Endothelial cell of umbilical vein (primary cell): ENCODE measurements at places on chromosomes 2 and 18. TPM values are rescaled to one million over a fixed set of nuclear protein-coding genes. Genes with fewer than 3 reads are reported as not detected.
A peak's percentile ranks its signal among the peaks of the same experiment; 100 is the strongest.

The DSC2 gene
- not detected in 2 replicates for total RNA-seq

The SP5 gene
- total RNA-seq = not detected in 2 replicates

The SLC14A1 gene
- total RNA-seq = not detected in 2 replicates

The ITGB6 gene
- total RNA-seq = not detected in 2 replicates

The XDH gene
- total RNA-seq = not detected in 2 replicates

The G6PC2 gene
- not detected in 2 replicates for total RNA-seq

GRCh38 chr2:84496386-84496785 is 19.9 kb upstream of the DNAH6 start:
- no peaks in the 10 kb centered on the region for H3K36me3 ChIP-seq
- peaks cover 21% of the 10 kb centered on the region for H3K4me1 ChIP-seq
- H3K27me3 ChIP-seq = no peaks in the 10 kb centered on the region
- H3K27ac ChIP-seq = no peak overlapping the region
- no peak overlapping the region for H3K4me3 ChIP-seq

- peaks cover 15% of the 10 kb centered on the region for H3K36me3 ChIP-seq
- H3K27ac ChIP-seq = peak overlapping the region; percentile 98
- DNase-seq = peak; percentile 97
- peaks cover 46% of the 10 kb centered on the region for H3K4me1 ChIP-seq
Observed at GRCh38 chr18:3453540-3454364, 3.8 kb downstream of the TGIF1 start.

GRCh38 chr2:44397447-44398175 is 35.9 kb downstream of the CAMKMT start:
- no peaks in the 10 kb centered on the region for H3K27me3 ChIP-seq
- H3K4me1 ChIP-seq = no peaks in the 10 kb centered on the region
- H3K36me3 ChIP-seq = no peaks in the 10 kb centered on the region
- no peak overlapping the region for H3K27ac ChIP-seq
- DNase-seq = no peak

DNA sequence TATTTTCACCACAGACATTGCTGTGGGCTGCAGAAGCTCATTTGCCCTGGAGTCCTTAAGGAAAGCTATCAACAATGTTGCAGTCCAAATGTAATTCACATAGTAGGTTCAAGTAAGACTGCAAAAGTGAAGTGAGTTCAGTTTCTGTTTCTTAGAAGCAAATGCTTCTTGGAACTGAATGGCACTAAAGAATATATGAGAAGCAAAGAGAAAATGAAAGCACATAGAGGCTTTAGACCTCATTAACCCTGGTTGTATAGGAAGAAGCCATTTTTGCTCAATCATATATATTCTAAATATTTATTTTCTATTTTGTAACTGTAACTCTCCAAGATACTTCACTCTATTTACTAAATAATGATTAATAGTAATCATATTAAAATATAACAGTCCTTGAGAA is 292.0 kb downstream of the ZNF804A start:
- H3K27ac ChIP-seq = no peak overlapping the region
- H3K4me3 ChIP-seq = no peak overlapping the region
- H3K4me1 ChIP-seq = no peaks in the 10 kb centered on the region

DNA sequence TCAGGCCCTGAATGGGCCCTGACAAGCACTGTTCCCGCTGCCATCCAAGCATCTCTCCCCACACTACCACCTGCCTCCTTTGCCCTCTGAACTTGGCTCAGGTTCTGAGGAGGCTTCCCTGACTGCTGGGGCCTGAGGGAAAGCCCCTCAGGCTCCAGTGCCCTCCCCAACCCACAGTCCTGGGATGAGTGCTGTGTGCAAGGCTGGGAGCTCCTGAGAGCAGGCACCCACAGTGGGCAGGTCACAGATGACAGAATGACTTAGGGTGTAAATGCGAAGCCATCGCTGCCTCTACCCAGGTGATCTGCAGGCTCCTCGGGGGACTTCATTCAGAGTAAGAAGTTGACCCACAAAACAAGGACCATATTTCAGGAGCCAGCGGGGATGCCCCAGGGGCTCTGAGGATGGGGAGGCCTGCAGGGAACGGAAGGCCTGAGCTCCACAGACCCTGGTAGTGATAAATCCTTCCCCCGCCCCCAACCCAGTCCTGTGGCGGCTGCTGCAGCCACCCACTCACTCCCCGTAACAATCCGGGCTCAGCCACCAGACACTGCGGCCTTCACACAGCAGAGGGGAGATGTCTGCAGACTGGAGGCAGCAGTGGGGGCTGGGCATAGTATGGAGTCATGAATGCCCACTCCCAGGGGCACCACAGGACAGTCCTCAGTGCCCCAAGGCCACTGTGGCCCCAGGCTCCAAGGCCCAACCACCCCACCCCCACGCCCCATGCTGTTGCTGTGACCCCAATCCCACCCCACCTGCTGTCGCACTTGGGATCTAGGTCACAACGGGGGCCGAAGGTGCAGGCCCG is 8.9 kb downstream of the BIN1 start:
- DNase-seq = no peak
- H3K4me3 ChIP-seq = no peak overlapping the region
- no peak overlapping the region for H3K27ac ChIP-seq
- peaks cover 11% of the 10 kb centered on the region for H3K4me1 ChIP-seq
- H3K27me3 ChIP-seq = no peaks in the 10 kb centered on the region

- H3K4me1 ChIP-seq = no peaks in the 10 kb centered on the region
- DNase-seq = no peak
- no peak overlapping the region for H3K4me3 ChIP-seq
- H3K27ac ChIP-seq = no peak overlapping the region
Observed at GRCh38 chr18:10565835-10566234, 40.0 kb downstream of the NAPG start.

GRCh38 chr2:1884933-1885580 is 140.7 kb upstream of the PXDN start:
- peak; percentile 3 for DNase-seq
- no peaks in the 10 kb centered on the region for H3K36me3 ChIP-seq
- no peaks in the 10 kb centered on the region for H3K4me1 ChIP-seq

GRCh38 chr2:192051533-192051932 is 143.2 kb downstream of the TMEFF2 start:
- no peaks in the 10 kb centered on the region for H3K36me3 ChIP-seq
- no peaks in the 10 kb centered on the region for H3K27me3 ChIP-seq
- H3K27ac ChIP-seq = no peak overlapping the region
